ENCODE measurements at places on chromosomes 4 and X.

DNA sequence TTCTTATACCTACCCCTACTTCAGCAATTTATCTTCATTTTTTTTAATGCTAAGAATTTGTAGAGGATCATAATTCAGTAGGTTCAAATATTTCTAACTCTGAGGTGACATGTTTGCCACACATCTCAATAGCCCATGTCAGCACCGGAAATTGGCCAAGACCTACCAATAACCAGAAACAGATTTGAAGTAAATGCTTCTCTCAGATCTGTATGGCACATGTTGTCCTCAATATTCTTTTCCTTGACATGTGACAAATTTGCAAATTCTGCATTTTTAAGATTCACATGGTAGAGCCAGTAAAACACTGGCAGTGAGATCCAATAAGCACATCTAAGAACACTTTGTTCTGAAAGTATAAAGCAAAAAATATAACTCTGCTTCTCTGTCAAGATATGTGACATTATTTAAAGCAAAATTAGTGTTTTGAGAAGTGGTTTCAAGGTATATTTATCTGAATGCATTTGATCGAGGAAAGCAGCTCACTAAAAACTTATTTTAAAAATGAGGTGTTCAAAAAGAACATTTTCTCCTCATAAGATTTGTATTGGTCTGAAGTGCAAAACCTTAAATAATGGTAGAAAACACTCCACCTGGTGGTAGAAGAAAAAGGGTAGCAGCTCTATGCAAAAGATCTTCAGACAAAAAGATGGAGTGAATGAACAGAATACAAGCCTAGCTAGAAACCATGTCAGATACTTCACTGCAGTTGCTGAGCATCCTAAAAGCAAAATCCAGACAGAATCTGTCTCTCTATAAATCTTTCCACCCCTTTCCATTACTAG is 513.8 kb upstream of the FAM241A start:
- no peak for DNase-seq

- DNase-seq: no peak
These were observed 50.4 kb downstream of the PDK3 start for GRCh38 chrX:24515447-24515846.

- peak; percentile 42 for DNase-seq
These were observed 843.4 kb downstream of the FSTL5 start for GRCh38 chr4:161320377-161320776.

DNA sequence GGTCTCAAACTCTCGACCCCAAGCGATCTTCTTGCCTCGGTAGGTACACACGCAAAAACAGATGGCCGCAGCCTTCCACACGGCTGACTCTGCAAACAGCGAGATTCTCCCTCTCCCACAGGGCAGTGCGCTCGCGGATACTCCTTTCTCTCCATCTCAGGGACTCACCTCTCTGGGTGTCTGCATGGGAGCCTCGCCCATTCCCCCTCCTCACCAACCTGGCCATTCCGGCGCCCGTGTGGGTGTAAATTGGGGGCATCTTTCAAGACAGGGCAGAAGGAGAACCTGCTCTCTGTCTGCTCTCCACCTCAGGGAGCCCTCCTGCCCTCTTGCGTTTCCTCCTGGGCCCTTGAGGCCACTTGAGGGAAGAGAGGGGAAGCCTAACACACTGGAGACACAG is 4.4 kb downstream of the CTAG2 start:
- no peak for DNase-seq

DNA sequence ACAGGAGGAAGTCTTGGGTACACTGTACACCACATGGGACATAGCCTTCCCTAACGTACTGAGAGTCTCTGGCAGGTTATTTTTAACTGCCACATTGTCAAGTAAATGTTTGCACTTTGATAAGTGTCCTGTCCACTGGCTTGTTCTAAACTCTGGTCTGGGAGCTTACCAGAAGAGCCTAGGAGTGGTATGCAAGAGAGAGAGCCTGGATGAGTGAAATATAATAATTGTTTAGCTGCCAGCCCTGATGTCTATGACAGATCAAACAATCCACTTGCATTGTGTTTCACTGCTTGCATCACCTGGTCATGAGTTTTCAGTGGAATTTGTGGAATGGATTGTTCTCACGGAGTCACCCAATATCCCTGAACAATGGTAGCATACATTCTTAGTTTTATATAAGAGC is 91.6 kb downstream of the SHROOM3 start:
- DNase-seq: peak; percentile 41

DNA sequence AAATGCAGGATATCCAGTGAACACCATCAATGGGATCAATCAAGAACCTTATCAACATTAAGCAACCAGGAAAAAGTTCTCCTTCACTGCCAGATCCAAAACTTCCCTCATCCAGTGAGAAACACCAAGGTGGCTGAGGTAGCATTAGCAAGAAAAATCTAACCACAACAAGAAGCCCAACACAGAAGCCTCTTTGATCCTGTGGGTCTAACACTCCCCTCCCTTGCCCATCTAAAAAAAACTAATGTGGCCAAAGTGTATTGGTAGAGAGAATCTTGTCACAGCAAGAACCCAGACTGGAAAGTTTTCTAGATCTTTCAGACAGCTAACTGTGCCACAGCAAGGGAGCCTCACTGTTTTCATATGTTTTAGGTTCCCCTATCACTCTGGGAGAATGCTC is 558.0 kb downstream of the STPG2 start:
- DNase-seq: no peak

DNA sequence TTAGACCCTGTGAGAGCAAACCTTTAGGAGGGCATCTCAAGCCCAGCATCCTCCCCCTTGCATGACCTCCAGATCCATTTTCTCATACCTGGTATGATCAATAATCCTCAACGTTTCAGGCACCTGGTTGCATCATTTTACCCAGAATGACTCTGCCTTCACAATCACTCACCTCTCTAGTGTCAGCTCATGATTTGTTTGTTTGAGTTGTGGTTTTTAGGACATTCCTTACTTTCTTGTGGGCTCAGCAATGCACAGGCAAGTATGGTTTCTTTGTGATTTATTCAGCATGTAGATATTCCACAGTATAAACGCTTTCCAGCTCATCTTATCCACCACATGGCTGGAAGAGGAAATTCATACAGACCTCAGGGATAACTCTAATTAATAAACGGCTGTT is 93.6 kb upstream of the CPEB2 start:
- peak; percentile 61 for DNase-seq

GRCh38 chr4:126533146-126533805 is 1099.5 kb upstream of the INTU start:
- DNase-seq: no peak

- DNase-seq: no peak
These were observed 44.9 kb downstream of the SPATA18 start for GRCh38 chr4:52096048-52096447.

GRCh38 chr4:172962564-172963353 is 205.9 kb upstream of the GALNT7 start:
- DNase-seq: peak; percentile 83

DNA sequence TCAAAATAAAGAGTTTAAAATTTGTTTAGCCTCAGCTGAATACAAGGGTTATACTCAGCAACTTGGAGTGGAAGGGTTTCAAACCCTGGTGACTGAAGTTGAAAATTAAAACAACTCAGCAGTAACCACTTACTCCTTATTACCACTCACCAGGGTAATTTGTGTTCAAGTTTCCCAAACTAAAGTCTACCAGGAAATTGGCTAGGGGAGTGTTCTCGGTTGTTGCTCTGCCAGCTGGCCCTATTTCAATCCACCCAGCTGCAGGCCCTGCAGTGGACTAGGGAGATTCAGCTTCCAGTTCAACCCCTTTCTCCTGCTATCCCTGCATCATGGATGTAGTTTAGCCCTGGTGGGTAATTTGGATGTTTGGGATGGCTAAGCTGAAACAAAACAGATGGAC is 37.8 kb upstream of the EXOC1L start:
- DNase-seq: no peak

GRCh38 chr4:53050361-53050774 is 188.3 kb downstream of the RASL11B start:
- no peak for DNase-seq

DNA sequence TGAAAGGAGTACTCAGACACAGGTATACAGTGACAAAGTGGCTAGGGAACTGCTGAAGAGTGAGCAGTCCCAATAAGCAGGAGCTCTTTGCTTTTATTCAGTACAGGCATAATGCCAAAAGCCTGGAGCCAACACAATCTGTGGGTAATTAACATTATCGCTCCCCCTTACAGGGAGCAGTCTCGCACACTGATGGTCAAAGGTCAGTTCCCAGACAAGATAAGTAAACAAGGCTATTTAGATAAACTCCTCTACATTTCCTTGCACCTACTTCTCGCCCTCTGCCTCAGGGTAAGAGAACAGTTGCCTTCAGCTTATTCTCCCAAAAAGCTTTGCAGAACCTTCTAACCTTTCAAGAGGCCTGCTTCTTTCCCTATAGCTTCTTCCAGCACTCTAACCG is 73.9 kb upstream of the TAF9B start:
- DNase-seq: peak; percentile 13

- DNase-seq: no peak
These were observed 7.1 kb upstream of the OPHN1 start for GRCh38 chrX:68440442-68440841.

DNA sequence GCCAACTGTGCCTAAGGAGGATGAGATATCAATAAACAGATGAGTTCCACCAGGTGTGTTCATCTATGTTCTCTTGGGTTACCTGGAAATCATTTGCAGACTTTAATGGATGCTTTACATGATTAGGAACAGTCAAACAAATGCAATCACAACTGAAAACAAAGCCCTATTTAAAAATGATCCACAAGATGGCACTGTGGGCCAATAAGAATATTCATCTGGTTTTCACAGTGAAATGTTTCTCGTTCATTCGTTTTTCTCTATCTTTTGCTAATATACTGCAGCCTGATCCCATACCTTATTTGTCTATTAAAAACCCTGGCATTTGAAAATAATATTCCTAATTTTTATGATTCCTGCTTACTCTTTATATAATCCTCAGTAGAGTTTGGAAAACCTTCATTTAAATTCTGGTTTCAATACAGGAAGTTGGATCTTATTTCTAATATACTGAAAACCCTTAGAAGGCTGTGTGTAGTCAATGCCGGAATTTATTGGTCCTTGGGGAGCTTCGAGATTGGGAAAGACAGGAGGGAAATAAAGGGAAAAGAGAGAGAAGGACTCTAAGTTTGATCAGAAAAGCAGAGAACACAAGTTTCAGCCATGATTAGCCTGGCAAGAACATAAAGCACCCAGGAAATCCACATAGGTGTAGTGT is 63.8 kb upstream of the TAPT1 start:
- peak; percentile 30 for DNase-seq

DNA sequence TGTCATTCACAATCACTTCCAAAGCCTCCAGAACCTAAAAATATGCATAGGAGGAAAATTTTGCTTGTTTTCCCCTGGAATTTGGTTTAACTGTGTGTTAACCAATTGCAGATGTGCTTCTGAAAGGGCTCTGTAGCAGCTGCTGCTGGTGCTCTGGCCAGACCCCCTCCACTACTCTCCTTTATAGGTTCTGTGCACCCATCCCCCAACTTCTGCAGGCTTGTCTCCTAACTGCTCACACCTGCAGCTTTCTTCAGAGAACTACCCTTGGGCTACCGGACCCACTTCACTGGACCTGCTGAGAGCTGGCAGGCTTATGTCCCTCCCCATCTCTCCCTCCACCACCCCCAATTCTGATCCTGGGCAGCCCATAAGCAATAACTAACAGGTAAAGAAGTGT is 662.1 kb upstream of the DIPK2B start:
- DNase-seq: no peak

DNA sequence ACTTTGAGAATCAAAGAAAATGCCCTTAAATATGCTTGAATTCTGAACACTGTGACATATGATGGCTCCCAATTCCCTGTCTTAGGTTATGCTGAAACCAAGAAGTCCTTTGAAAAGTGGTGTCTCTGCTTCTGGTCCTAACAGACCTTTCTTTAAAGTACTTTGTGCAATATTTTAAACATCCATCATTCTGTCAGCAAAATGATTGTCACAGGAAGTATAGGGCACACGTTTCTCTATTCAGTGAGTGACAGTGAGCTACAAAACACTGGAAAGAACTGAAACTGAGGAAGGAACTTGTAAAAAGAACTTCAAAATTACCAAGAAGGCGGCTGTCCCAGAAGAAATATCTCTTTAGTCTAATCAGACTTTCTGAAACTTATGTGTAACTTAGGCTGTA is 12.2 kb upstream of the NUP54 start:
- DNase-seq: no peak

DNA sequence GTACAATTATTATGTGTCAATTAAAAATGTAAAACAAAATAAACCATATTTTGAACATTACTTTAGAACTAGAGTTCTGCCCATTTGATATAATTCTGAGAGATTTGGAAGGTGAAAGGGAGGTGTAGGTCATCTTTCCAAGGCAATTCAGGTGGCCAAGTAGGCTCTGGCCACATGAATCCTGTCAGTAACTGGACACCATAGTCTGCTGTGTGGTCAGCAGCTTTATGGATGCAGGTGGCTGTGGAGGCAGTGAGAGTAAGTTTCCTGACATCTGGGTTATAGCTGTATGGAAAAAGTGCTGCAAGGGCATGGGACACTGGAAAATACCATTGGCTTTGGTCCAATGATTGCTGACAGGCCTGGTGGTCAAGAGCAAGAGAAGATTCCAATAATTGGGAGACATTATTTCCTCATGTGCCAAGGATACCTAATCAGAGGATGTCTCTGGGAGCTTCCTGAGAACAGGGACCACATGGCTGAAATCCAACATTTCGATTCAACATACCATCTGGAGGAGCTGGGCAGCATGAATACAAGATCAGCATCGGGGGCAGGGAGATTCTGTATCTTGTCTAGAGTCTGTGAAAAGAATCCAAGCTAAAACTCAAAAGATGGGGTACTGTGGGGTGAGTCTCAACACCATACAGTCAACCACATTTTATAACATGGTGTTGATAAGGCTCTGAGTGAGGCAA is 523.1 kb downstream of the MID1IP1 start:
- DNase-seq: no peak

DNA sequence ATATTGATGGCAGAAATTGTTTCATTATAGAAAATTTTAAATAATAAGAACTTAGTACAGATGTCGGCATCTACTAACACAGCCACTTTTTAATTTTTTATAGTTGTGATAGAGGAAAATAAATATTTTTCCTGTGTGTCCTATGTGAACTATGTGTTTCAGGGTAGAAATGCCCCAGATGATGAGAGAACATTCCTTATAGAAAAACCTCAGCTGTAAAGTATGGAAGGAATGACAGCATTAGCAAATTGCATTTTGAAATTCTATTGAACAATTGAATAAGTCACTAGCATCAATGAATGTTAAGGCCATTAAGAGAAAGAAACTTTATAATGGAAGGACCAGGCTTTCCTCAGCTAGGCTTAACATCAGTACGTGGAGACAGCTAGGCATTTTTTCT is 149.2 kb downstream of the CFAP299 start:
- no peak for DNase-seq

All from LoVo (cell line).